ENCODE measurements at places on chromosomes 5 and 9. TPM values are rescaled to one million over a fixed set of nuclear protein-coding genes. Genes with fewer than 3 reads are reported as not detected.

DNA sequence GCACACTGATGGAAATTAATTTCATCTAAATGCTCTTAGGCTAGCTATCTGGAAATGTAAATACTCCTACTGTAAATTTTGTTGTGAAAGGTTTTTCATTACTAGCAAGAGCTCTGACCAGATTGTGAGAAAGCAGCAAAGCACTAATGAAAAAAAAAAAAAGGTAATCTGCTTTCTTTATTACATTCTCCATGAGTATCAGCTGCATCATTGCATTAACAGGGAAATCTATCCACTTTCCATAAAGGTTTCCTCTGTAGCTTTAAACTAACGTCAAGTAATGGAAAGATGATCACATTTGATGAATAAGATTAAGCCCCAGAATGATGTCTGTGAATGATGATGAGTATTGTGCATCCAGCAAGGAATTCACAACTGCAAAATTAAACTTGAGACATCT, 790.6 kb upstream of the TYRP1 start:
- no peaks in the 10 kb centered on the region for H3K36me3 ChIP-seq
- no peaks in the 10 kb centered on the region for H3K27me3 ChIP-seq
- H3K4me3 ChIP-seq, result no peak overlapping the region
- no peaks in the 10 kb centered on the region for H3K4me1 ChIP-seq

- H3K4me1 ChIP-seq, result peaks cover 6% of the 10 kb centered on the region
- H3K36me3 ChIP-seq, result peaks cover 2% of the 10 kb centered on the region
- H3K27me3 ChIP-seq, result no peaks in the 10 kb centered on the region
- DNase-seq, result peak; percentile 81
These were observed 10.3 kb upstream of the GLE1 start for GRCh38 chr9:128494108-128494745.

GRCh38 chr9:76441551-76442322, 17.2 kb upstream of the GCNT1 start:
- H3K27me3 ChIP-seq, result no peaks in the 10 kb centered on the region
- no peaks in the 10 kb centered on the region for H3K4me1 ChIP-seq
- no peak overlapping the region for H3K27ac ChIP-seq
- no peaks in the 10 kb centered on the region for H3K36me3 ChIP-seq
- H3K4me3 ChIP-seq, result no peak overlapping the region

DNA sequence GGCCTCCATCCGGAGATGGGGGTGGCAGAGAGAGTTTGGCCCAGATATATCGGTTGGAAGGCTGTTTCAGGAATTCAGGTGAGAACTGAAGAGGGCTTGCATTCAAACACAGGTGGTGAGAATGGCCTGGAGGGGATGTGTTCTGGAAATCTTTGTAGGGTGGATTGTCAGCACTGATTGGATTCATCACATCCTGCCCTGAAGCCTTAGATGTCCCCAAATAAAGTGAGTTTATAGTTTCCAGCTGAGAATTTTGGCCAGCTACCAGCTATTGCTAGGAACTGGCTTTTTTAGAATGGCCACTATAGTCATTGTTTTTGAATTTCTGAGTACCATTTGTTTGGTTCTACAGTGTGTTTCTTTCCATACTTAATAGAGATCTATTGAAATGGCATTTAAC, 46.1 kb upstream of the ANKH start:
- no peak overlapping the region for H3K27ac ChIP-seq
- no peak for DNase-seq
- no peaks in the 10 kb centered on the region for H3K27me3 ChIP-seq
- no peaks in the 10 kb centered on the region for H3K4me1 ChIP-seq
- no peak overlapping the region for H3K4me3 ChIP-seq

GRCh38 chr5:40394698-40395097, 285.0 kb upstream of the PTGER4 start:
- no peak overlapping the region for H3K27ac ChIP-seq
- DNase-seq, result no peak
- no peaks in the 10 kb centered on the region for H3K27me3 ChIP-seq
- H3K36me3 ChIP-seq, result no peaks in the 10 kb centered on the region

GRCh38 chr5:15785531-15785981, 285.6 kb downstream of the FBXL7 start:
- no peaks in the 10 kb centered on the region for H3K36me3 ChIP-seq
- no peak overlapping the region for H3K4me3 ChIP-seq
- no peak for DNase-seq
- no peaks in the 10 kb centered on the region for H3K4me1 ChIP-seq

GRCh38 chr9:128419061-128419925, 1.4 kb upstream of the CERCAM start:
- no peak for DNase-seq
- no peak overlapping the region for H3K4me3 ChIP-seq

- no peak for DNase-seq
- peak overlapping the region; percentile 100 for H3K4me3 ChIP-seq
- no peaks in the 10 kb centered on the region for H3K27me3 ChIP-seq
- no peaks in the 10 kb centered on the region for H3K36me3 ChIP-seq
- H3K4me1 ChIP-seq, result no peaks in the 10 kb centered on the region
These were observed 644 bp downstream of the TSC1 start for GRCh38 chr9:132943651-132944293.

- H3K36me3 ChIP-seq, result no peaks in the 10 kb centered on the region
- no peaks in the 10 kb centered on the region for H3K4me1 ChIP-seq
- no peak overlapping the region for H3K27ac ChIP-seq
- no peak overlapping the region for H3K4me3 ChIP-seq
- no peak for DNase-seq
These were observed 1.3 kb upstream of the SH3PXD2B start for GRCh38 chr5:172455511-172456061.

DNA sequence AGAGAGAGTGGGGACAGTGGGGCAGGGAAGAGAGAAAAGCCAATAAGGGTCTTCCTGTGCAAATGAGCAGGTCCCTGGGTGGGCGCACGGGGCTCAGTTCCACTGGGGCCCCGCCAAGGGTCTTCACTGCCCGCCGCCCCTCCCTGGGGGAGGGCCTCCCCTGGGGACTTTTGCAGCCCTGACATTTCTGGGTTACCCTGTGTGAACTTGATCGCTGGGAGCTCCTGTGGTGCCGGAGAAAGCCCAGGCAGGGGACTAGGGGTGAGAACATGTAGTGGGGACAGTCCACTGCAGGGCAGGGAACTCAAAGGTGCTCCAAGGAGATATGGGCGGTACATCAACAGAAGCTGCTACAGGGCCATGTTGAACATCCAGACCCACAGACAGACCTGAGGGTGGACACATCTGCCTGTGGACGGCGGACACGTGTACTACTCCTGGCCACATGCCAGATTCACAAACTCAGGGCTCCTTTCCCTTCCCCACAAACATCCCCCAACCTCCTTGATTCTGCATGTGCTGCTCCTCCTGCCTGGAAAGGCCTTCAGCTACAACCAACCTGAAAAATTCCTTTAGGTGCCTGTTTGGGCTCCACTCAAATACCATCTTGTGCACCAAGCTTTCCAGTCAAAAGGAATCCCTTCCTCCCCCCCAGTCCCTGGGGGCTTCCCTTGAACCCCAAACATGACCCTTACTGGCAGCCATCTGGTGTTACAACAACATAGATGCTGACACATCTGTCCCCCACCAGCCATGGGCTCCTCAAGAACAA, 43.0 kb upstream of the NEK6 start:
- no peaks in the 10 kb centered on the region for H3K27me3 ChIP-seq
- no peaks in the 10 kb centered on the region for H3K36me3 ChIP-seq
- H3K4me3 ChIP-seq, result no peak overlapping the region
- DNase-seq, result no peak
- H3K27ac ChIP-seq, result no peak overlapping the region

GRCh38 chr9:130199605-130200004, 27.4 kb downstream of the NCS1 start:
- H3K27me3 ChIP-seq, result no peaks in the 10 kb centered on the region
- H3K27ac ChIP-seq, result no peak overlapping the region
- no peak for DNase-seq
- H3K4me3 ChIP-seq, result no peak overlapping the region
- no peaks in the 10 kb centered on the region for H3K4me1 ChIP-seq

- no peaks in the 10 kb centered on the region for H3K27me3 ChIP-seq
- no peak for DNase-seq
- H3K27ac ChIP-seq, result no peak overlapping the region
These were observed 193.0 kb upstream of the C9orf72 start for GRCh38 chr9:27766073-27766835.

DNA sequence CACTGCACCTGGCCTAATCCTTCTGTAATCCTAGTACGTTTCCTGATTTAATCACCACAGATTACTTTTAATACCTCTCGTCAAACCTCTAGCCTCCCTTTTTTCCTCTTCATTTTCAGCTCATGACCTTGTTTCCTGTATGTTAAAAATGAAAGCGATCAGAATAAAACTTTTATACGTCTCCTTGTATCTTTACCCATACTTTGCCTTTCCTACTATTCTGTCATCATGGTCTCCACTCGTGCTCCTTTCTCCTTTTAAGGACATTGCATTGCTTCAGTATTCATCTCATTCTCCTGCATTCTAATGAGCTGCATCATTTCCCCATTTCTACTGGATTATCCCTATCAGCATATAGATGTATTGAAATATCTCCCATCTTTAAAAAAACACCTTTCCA, 8.5 kb downstream of the CDC42SE2 start:
- H3K27ac ChIP-seq, result no peak overlapping the region
- no peaks in the 10 kb centered on the region for H3K27me3 ChIP-seq
- DNase-seq, result no peak
- H3K4me3 ChIP-seq, result no peak overlapping the region

- H3K36me3 ChIP-seq, result no peaks in the 10 kb centered on the region
- no peak overlapping the region for H3K27ac ChIP-seq
- H3K27me3 ChIP-seq, result no peaks in the 10 kb centered on the region
- DNase-seq, result no peak
- no peaks in the 10 kb centered on the region for H3K4me1 ChIP-seq
These were observed 116.9 kb upstream of the ARRDC3 start for GRCh38 chr5:91499943-91500531.

DNA sequence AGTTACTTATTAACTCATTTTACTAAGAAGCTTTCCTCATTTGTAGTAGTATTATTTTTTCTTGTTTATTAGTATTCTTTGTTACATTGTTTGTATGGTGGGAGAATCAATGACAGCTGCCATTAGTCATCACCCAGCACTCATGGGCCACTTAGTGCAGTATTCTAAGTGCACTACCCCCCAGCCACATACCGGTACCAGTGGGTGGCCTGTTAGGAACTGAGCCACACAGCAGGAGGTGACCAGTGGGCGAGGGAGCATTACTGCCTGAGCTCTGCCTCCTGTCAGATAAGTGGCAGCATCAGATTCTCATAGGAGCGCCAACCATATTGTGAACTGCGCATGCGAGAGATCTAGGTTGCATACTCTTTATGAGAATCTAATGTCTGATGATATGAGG, 24.2 kb upstream of the CAMLG start:
- peaks cover 23% of the 10 kb centered on the region for H3K36me3 ChIP-seq
- H3K27ac ChIP-seq, result no peak overlapping the region
- no peak overlapping the region for H3K4me3 ChIP-seq

DNA sequence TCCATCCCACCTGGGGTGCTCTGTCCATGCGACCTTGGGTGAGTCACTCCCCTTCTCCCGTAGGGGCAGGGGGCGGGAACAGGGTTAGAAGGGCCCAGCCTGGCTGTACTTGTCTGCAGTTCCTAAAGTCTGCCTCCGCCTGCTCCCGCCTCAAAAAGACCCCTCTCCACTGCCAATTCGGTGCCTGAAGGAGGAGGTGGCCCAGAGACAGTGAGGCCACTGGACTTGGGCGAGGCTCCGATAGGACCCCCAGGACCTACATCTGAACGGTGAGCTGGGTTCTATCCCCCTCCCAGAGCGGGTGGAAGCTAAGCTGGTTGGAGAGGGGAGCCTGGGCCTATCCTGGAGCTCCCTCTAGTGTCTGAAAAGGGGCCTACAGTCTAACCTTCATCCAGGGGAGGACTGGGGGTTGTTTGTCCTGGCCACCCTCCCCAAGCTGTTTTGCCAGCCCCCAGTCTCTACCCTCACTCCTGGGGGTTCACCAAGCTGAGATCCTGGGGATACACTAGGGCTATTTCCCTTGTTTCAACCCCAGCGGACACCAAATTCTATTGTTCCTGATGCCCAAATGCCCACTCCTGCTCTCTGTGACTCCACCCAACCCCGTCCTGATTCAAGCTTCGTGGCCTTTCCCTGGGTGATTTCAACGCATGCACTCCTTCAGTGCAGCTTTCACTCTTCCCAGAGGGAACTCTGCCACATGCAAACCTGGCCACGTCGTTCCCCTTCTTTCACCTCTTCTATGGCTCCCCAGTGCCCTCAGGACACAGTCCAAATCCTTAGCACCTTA, 6.1 kb upstream of the CRB2 start:
- H3K36me3 ChIP-seq, result no peaks in the 10 kb centered on the region
- no peaks in the 10 kb centered on the region for H3K4me1 ChIP-seq
- DNase-seq, result no peak

DNA sequence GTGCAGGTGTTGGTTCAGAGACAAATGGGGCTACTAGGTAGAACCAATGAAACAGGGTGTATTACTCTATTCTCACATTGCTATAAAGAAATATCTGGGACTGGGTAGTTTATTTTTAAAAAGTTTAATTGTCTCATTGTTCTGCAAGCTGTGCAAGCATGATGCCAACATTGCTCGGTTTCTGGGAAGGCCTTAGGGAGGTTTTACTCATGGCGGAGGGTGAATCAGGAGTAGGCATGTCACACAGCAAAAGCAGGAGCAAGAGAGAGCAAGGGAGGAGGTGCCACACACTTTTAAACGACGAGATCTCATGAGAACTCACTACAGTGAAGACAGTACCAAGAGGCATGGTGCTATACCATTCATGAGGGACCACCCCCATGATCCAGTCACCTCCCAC, 134.6 kb downstream of the PIK3R1 start:
- no peaks in the 10 kb centered on the region for H3K36me3 ChIP-seq
- no peaks in the 10 kb centered on the region for H3K27me3 ChIP-seq
- DNase-seq, result no peak
- H3K4me3 ChIP-seq, result no peak overlapping the region

GRCh38 chr9:78363221-78363620, 66.3 kb downstream of the PSAT1 start:
- H3K4me1 ChIP-seq, result peaks cover 7% of the 10 kb centered on the region
- H3K4me3 ChIP-seq, result no peak overlapping the region
- no peak overlapping the region for H3K27ac ChIP-seq
- DNase-seq, result no peak
- H3K27me3 ChIP-seq, result no peaks in the 10 kb centered on the region

The BHMT gene
- total RNA-seq, result 203 TPM

The LEAP2 gene
- 171 TPM for total RNA-seq

The TAF11L10 gene
- total RNA-seq, result not detected

The AFAP1L1 gene
- 4.2 TPM for total RNA-seq

The FAF2 gene
- 23.3 TPM for total RNA-seq

The LCN2 gene
- total RNA-seq, result 24.8 TPM

The SLC27A6 gene
- total RNA-seq, result not detected

The THBS4 gene
- total RNA-seq, result not detected

The HABP4 gene
- 2.6 TPM for total RNA-seq

The PAEP gene
- not detected for total RNA-seq

The NUTM2G gene
- not detected for total RNA-seq

The CATSPER3 gene
- 0.81 TPM for total RNA-seq

The ANKRD34B gene
- total RNA-seq, result not detected

The PCDHGB3 gene
- total RNA-seq, result 0.56 TPM

The AIF1L gene
- 0.63 TPM for total RNA-seq

The TAF11L4 gene
- total RNA-seq, result not detected

The LRRC19 gene
- total RNA-seq, result 2.6 TPM

Measured in right lobe of liver (tissue), 6 donors.